Activated CD4-positive, alpha-beta memory T cell treated with anti-CD3 and anti-CD28 coated beads for 36 hours (primary cell): ENCODE measurements at places on chromosomes 5 and 9. TPM values are rescaled to one million over a fixed set of nuclear protein-coding genes. Genes with fewer than 3 reads are reported as not detected.

HNRNPH1 gene
- total RNA-seq, result 611 TPM

FYB1 gene
- total RNA-seq, result 106 TPM

PRLR gene
- total RNA-seq, result not detected

PCDHGB1 gene
- total RNA-seq, result not detected

MXD3 gene
- total RNA-seq, result 31.2 TPM

GRIA1 gene
- not detected for total RNA-seq

IL4 gene
- total RNA-seq, result 6.8 TPM

CD14 gene
- 0.39 TPM for total RNA-seq

VCAN gene
- not detected for total RNA-seq

SHB gene
- 1.1 TPM for total RNA-seq

INSL4 gene
- not detected for total RNA-seq

ACTBL2 gene
- not detected for total RNA-seq

TXNDC8 gene
- not detected for total RNA-seq

NCS1 gene
- total RNA-seq, result 26.8 TPM

ITK gene
- 240 TPM for total RNA-seq

LHX3 gene
- total RNA-seq, result not detected

CAVIN4 gene
- total RNA-seq, result 0.07 TPM

MAMDC4 gene
- 13.0 TPM for total RNA-seq

PCDHB3 gene
- not detected for total RNA-seq

PSAT1 gene
- total RNA-seq, result 132 TPM

FRMD3 gene
- 0.62 TPM for total RNA-seq

CDH9 gene
- not detected for total RNA-seq

TRPM6 gene
- 0.10 TPM for total RNA-seq

TMEM252 gene
- not detected for total RNA-seq

MGAT4B gene
- 96.8 TPM for total RNA-seq

RALGPS1 gene
- 3.1 TPM for total RNA-seq

RABGAP1 gene
- 28.8 TPM for total RNA-seq

PCA3 gene
- total RNA-seq, result not detected

SOHLH1 gene
- not detected for total RNA-seq

KIF2A gene
- 209 TPM for total RNA-seq

PHYHD1 gene
- 0.88 TPM for total RNA-seq

NUTM2F gene
- not detected for total RNA-seq

MYOZ3 gene
- total RNA-seq, result 0.07 TPM

SHOC1 gene
- not detected for total RNA-seq

IL33 gene
- total RNA-seq, result not detected

PCDHGA5 gene
- total RNA-seq, result not detected

SLC36A2 gene
- not detected for total RNA-seq

CACNA1B gene
- 0.02 TPM for total RNA-seq

ASPN gene
- total RNA-seq, result not detected

ADAMTS12 gene
- total RNA-seq, result not detected

ENG gene
- 12.0 TPM for total RNA-seq

LCN15 gene
- total RNA-seq, result not detected
